Hepatocyte (in vitro differentiated cells): ENCODE measurements at places on chromosomes 4 and X. TPM values are rescaled to one million over a fixed set of nuclear protein-coding genes. Genes with fewer than 3 reads are reported as not detected.
A peak's percentile ranks its signal among the peaks of the same experiment; 100 is the strongest.

DNA sequence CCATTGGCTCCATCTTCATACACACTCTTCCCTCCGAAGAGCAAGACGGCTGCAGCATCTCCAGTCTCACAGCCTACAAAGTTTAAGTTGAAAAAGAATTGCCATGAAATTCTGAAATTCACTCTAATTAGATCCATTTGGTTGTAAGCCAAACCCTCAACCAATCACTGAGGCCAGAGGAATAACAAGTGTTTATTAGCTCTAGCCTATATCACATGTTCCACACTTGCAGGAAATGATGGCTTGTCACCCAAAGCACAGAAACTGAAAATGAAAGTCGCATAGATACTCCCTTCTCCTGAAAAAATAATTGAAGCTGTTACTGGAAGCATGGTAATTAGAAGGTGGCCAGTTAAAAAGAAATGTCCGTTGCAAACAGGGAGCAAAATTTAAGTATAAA is 1071.8 kb downstream of the CCSER1 start:
- no peaks in the 10 kb centered on the region for H3K4me1 ChIP-seq
- H3K36me3 ChIP-seq, result no peaks in the 10 kb centered on the region
- H3K4me3 ChIP-seq, result no peak overlapping the region
- no peaks in the 10 kb centered on the region for H3K27me3 ChIP-seq
- no peak overlapping the region for H3K27ac ChIP-seq
- no peak for DNase-seq

- no peak for DNase-seq
- no peaks in the 10 kb centered on the region for H3K27me3 ChIP-seq
- H3K27ac ChIP-seq, result no peak overlapping the region
- peaks cover 3% of the 10 kb centered on the region for H3K4me1 ChIP-seq
- H3K36me3 ChIP-seq, result no peaks in the 10 kb centered on the region
- no peak overlapping the region for H3K4me3 ChIP-seq
Observed at GRCh38 chr4:52546449-52546848, 112.7 kb downstream of the USP46 start.

Gene WAS
- total RNA-seq, result 0.32 TPM in 1 of 2 replicates, not detected in the other

DNA sequence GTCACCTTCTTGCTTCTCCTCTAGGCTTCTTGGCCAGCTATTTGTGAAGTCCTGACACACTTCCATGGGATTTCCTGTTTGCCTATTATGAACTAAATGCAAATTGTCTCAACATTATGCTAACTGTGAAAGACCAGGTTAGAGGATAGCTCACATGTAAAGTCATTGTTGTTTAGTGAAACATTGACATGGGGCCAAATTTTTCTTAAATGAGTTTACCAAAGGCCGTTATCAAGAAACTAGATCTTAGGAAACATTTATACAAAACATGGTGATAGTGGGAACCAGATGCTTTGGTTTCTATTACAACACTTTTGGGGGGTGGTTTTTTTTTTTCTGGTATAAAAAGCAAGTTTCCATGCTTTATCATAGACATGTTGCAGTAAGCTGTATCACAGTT is 466.8 kb upstream of the FAM241A start:
- no peaks in the 10 kb centered on the region for H3K27me3 ChIP-seq
- H3K27ac ChIP-seq, result no peak overlapping the region
- no peak for DNase-seq
- no peak overlapping the region for H3K4me3 ChIP-seq
- peaks cover 9% of the 10 kb centered on the region for H3K4me1 ChIP-seq
- no peaks in the 10 kb centered on the region for H3K36me3 ChIP-seq

Gene AFM
- 70.0 and 78.4 TPM in 2 replicates for total RNA-seq

Gene GLOD5
- 2.4 TPM in 1 of 2 replicates, not detected in the other for total RNA-seq

GRCh38 chr4:179768996-179769395 is 2326.8 kb upstream of the AGA start:
- no peaks in the 10 kb centered on the region for H3K36me3 ChIP-seq
- no peak overlapping the region for H3K27ac ChIP-seq
- DNase-seq, result no peak
- no peak overlapping the region for H3K4me3 ChIP-seq
- H3K4me1 ChIP-seq, result no peaks in the 10 kb centered on the region

DNA sequence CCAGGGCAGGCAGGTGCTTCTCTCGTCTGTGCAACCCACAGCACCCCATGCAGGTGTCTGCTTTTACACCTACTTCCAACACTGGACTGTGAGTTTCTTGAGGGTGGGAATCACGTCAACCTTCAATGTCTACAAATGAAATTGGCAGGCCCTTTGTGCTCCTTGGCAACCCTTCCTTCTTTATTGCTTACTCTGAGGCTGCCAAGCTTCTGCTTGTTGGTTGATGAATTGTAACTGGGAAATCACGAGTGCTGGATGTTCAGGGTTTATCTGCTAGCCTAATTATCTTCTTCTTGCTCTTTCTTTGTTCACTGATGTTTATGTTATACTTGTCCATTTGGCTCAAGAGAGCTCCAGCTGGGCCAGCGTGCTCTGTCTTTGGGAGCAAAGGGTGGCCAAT is 2.5 kb upstream of the DGAT2L6 start:
- no peaks in the 10 kb centered on the region for H3K27me3 ChIP-seq
- no peak for DNase-seq
- H3K27ac ChIP-seq, result no peak overlapping the region
- no peaks in the 10 kb centered on the region for H3K36me3 ChIP-seq
- H3K4me1 ChIP-seq, result no peaks in the 10 kb centered on the region

- no peak overlapping the region for H3K27ac ChIP-seq
- DNase-seq, result no peak
- H3K27me3 ChIP-seq, result peaks cover 49% of the 10 kb centered on the region
- no peaks in the 10 kb centered on the region for H3K36me3 ChIP-seq
- peak overlapping the region; percentile 26 for H3K4me3 ChIP-seq
- peaks cover 7% of the 10 kb centered on the region for H3K4me1 ChIP-seq
Observed at GRCh38 chr4:7193030-7193958, 956 bp downstream of the SORCS2 start.

DNA sequence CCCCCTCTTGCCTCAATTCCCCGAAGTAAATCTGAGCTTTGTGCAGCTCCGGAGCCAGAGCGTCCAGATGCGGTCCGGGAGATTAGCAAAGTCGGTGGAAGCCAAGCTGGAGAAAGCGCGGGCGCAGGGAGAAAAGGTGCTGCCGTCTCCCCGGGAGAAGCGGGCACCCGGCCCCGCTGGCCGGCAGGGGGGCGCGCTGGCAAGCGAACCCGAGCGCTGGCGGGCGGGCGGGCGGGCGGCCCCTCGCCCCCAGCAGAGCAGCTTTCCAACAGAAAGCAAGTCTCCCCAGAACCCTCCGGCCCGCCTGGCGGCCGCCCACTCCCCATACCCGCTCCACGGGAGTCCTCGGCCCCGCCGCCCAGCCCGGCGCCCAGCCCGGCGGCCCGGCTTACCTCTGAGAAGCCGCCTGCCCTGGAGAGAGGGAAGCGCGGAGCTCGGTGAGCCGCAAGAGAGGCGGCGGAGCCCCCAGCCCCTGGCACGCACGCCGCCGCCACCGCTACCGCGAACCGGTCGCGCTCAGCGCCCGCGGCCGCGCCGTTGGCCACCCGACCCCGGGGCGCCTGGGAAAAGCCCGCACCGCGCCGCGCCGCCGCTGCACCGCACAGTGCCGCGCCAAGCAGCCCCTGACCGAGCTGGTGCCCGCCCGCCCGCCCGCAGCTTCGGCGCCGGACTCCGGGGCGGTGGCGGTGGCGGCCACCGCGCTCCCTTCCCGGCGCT is 529 bp upstream of the CITED1 start:
- H3K27ac ChIP-seq, result no peak overlapping the region
- no peaks in the 10 kb centered on the region for H3K36me3 ChIP-seq
- peak overlapping the region; percentile 36 for H3K4me3 ChIP-seq
- peaks cover 45% of the 10 kb centered on the region for H3K27me3 ChIP-seq
- DNase-seq, result no peak
- H3K4me1 ChIP-seq, result peaks cover 12% of the 10 kb centered on the region

DNA sequence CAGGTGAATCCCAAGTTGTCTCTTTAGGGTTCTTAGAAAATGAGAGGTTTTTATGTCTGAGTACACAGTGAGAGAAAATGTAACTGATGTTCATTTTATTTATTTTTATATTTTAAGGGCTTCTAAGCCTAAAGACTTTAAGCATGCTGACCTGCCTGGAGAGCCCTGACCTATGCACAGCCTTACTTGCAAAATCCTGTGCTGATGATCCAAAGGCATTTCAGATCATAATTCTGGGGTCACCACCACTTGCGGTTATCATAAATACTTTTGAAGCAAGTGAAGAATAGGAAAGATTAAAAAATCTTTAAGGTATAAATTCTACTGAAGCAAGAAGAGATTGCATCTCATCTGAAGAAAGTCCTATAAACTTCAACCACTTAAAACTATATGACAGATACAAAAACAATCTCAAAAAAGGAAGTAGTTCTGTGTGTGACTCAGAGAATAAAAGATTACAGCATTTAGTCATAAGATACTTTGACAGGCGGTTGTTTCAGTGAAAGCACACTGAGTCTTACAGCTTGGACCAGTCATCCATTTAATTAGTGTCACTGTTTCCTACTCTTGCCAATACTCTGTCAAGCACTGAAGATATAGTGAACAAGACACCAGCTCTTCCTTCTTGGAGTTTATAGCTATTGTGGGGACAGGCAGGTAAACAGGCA is 245.2 kb upstream of the DIPK2B start:
- no peaks in the 10 kb centered on the region for H3K27me3 ChIP-seq
- DNase-seq, result peak; percentile 18
- no peaks in the 10 kb centered on the region for H3K36me3 ChIP-seq
- no peak overlapping the region for H3K4me3 ChIP-seq
- H3K4me1 ChIP-seq, result no peaks in the 10 kb centered on the region
- H3K27ac ChIP-seq, result no peak overlapping the region

Gene ADH1B
- 8.0 and 8.2 TPM in 2 replicates for total RNA-seq

DNA sequence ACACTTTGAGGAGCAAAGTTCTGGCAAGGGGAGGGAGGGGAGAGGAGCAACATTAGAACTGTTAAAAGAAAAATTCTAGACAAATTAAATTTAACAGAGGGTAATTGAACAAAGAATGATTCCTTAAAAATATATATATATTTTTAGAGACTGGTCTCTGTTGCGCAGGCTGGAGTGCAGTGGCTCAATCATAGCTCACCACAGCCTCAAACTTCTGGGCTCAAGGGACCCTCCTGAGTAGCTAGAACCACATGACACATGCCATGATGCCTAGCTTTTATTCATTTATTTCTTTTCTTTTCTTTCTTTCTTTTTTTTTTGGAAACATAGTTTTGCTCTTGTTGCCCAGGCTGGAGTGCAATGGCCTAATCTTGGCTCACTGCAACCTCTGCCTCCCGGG is 19.1 kb upstream of the SPINK2 start:
- H3K36me3 ChIP-seq, result no peaks in the 10 kb centered on the region
- H3K27ac ChIP-seq, result no peak overlapping the region
- H3K27me3 ChIP-seq, result no peaks in the 10 kb centered on the region
- H3K4me3 ChIP-seq, result no peak overlapping the region
- no peak for DNase-seq

GRCh38 chrX:128396601-128397000 is 344.4 kb upstream of the ACTRT1 start:
- no peak overlapping the region for H3K27ac ChIP-seq
- H3K4me3 ChIP-seq, result no peak overlapping the region
- no peaks in the 10 kb centered on the region for H3K36me3 ChIP-seq
- DNase-seq, result no peak
- H3K4me1 ChIP-seq, result no peaks in the 10 kb centered on the region
- no peaks in the 10 kb centered on the region for H3K27me3 ChIP-seq

DNA sequence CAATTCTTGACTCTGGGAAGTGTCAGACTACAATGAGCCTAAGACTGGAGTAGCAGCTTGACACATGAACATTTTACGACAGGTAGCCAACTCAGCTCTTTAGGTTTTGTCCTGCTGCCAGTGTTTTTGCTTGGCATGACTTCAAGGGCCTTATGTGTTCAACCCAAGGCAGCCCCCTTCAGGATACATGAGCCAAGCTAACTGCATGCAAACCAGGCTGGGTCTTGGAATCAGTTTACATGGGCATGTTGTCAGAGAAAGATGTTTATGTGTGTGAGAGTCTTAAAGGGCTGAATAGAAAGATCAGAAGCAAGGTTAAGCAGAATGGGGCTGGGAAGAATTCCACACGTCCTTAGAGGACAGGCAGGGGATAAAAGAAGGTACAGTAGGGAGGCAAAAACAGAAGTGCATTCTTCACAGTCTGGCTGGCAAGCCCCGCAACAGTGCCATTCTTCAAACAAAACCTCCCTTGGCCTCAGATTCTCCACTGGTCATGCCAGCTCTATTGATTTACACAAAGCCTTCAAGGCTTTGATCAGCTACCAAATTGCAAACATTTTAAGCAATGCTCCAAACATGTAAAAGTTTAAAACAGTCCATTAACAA is 97.3 kb downstream of the NKX6-1 start:
- peak; percentile 20 for DNase-seq
- no peak overlapping the region for H3K4me3 ChIP-seq
- no peaks in the 10 kb centered on the region for H3K36me3 ChIP-seq
- H3K4me1 ChIP-seq, result no peaks in the 10 kb centered on the region
- H3K27ac ChIP-seq, result no peak overlapping the region
- H3K27me3 ChIP-seq, result no peaks in the 10 kb centered on the region

DNA sequence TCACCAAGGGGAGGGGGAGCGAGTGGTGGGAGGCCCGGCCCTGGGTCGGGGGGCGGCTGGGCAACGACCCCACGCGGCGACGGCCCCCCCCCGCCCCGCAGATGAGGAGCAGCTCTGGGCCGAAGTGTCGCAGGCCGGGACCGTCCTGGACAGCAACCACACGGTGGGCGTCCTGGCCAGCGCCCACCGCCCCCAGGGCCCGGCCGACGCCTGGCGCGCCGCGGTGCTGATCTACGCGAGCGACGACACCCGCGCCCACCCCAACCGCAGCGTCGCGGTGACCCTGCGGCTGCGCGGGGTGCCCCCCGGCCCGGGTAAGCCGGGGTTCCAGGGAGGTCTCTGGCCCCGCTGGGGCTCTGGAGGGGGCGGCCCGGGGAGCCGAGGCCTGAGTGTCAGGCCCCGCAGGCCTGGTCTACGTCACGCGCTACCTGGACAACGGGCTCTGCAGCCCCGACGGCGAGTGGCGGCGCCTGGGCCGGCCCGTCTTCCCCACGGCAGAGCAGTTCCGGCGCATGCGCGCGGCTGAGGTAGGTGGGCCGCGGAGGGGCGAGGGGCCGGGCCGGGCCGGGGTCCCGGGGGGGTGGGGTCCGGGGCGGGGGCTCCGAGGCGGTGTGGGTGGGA is 8.7 kb upstream of the FGFRL1 start:
- no peak overlapping the region for H3K27ac ChIP-seq
- H3K27me3 ChIP-seq, result peaks cover 60% of the 10 kb centered on the region
- no peak for DNase-seq
- H3K4me3 ChIP-seq, result no peak overlapping the region
- no peaks in the 10 kb centered on the region for H3K36me3 ChIP-seq
- peaks cover 12% of the 10 kb centered on the region for H3K4me1 ChIP-seq
